ENCODE measurements at places on chromosomes 5 and 9.

- H3K36me3 ChIP-seq = no peaks in the 10 kb centered on the region
- peaks cover 13% of the 10 kb centered on the region for H3K4me1 ChIP-seq
- DNase-seq = no peak
Observed at GRCh38 chr9:3968891-3969290, 331.0 kb downstream of the GLIS3 start.

DNA sequence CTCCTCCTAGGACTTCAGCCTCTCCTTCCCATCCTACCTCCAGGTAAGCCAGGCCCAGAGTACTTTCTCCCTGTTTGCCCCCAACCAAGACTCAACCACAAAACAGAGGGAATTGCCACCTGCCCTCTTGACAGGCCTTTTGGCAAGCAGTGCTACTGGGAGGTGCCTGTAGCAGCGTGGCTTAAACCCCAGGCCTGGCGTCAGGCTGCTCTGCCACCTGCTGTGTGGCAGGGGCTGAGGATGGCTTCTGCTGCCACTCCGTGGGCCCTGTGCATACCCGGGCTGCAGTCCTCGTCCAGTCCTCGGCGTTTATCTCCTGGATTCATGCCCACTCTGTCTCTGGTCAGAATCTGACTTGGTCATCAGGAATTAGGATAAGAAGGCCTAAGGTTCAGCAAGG, 163.1 kb downstream of the PAX5 start:
- H3K27ac ChIP-seq = no peak overlapping the region
- H3K4me1 ChIP-seq = no peaks in the 10 kb centered on the region
- no peaks in the 10 kb centered on the region for H3K36me3 ChIP-seq
- H3K4me3 ChIP-seq = no peak overlapping the region

- no peaks in the 10 kb centered on the region for H3K4me1 ChIP-seq
- H3K27me3 ChIP-seq = peaks cover 29% of the 10 kb centered on the region
- no peaks in the 10 kb centered on the region for H3K36me3 ChIP-seq
Observed at GRCh38 chr5:140073296-140073695, 30.2 kb upstream of the NRG2 start.

DNA sequence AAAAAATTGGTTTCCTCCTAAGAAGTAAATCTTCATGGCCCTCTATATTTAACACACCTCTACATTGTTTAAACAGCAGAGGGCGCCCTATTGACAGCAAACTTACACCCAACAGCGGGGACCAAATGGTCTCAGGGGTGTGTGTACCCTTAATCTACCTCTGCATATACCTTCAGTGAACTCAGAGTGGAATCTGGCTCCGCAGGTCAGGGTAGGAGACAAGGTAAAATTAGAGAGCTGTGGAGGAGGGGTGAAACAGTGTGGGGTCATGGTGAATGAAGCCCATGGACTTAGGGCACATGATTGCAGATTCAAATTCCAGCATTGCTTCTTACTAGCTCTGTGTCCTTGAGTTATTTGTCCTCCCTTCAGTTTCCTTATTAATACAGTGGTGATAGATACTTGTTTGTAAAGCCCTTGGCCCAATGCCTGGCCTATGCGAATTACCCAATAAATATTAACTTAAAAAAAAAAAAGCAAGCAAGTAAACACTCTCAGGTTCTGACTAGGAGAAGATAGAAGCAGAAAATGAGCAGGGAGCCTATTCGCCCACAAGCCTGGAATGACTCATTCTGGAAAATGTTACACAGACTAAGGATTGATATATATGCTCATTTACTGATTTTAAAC, 122.9 kb downstream of the CAVIN4 start:
- H3K36me3 ChIP-seq = no peaks in the 10 kb centered on the region
- no peak overlapping the region for H3K4me3 ChIP-seq
- peaks cover 3% of the 10 kb centered on the region for H3K27me3 ChIP-seq

GRCh38 chr5:91340532-91340931, 42.6 kb downstream of the ARRDC3 start:
- H3K36me3 ChIP-seq = no peaks in the 10 kb centered on the region
- no peak overlapping the region for H3K27ac ChIP-seq
- no peak overlapping the region for H3K4me3 ChIP-seq
- no peaks in the 10 kb centered on the region for H3K4me1 ChIP-seq
- no peaks in the 10 kb centered on the region for H3K27me3 ChIP-seq

DNA sequence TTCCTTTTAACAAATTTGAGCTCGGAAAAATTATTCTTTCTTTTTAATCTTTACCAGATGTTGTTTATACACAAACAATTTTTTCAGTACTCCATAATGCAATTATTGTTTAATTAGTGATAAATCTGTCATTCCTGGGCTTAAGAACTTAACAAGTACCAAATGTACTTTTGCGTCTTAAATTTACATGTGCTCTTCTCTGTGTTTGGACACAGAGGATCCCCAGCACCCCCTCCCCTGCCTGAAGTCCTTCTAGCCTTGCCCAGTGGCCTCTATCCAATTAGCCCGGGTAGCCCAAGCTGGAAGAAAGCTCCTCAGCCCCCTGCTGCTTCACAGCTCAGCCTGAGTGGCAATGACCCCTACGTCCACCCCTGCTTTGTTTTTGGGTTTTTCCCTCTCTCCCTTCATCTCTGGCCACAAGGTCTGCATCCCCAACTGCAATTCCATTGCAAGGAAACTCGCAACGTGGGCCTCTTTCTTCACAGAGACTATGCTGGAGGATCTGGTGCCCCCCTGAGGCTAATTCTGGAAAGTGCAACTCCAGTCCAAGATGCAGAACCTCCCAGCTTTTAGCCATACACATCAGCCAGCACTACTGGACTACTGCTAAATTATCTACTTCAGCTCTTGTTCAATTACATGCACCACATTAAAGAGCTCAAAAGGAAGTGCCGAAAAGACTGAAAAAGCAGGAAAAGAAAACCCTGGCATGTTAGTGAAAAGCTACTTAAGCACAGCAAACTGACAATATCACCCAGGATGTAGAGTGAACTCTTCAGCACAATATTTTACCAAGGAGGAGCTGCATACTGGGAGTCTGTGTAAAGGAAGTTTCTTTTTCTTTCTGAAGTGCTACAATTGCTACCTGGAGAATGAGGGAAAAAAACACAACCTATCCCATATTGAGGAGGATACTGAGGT, 186.2 kb downstream of the FANCC start:
- no peaks in the 10 kb centered on the region for H3K27me3 ChIP-seq
- H3K4me3 ChIP-seq = no peak overlapping the region
- peaks cover 2% of the 10 kb centered on the region for H3K4me1 ChIP-seq
- DNase-seq = peak; percentile 64

- peaks cover 9% of the 10 kb centered on the region for H3K36me3 ChIP-seq
- peaks cover 37% of the 10 kb centered on the region for H3K4me1 ChIP-seq
- no peak for DNase-seq
- no peak overlapping the region for H3K4me3 ChIP-seq
Observed at GRCh38 chr5:116135344-116135743, 50.5 kb downstream of the COMMD10 start.

DNA sequence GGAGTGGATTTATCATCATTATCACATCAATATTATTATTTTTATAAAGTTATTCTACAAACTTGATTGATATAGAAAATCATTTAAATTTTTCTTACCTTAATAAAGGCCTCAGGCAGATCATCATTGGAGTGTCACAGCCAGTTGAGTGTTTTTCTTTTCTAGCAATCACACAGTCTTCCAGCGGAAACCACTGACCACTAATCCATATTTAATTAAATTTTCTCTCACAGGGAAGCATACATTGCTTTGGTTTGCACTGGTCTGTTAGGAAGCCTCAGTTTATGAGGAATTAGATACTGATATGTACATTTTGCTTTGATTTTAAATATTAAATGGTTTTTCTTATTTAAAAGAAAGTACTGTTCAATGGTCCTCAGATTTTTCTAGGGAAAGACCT, 6.7 kb downstream of the SPZ1 start:
- H3K27me3 ChIP-seq = peaks cover 3% of the 10 kb centered on the region
- no peaks in the 10 kb centered on the region for H3K36me3 ChIP-seq
- H3K27ac ChIP-seq = no peak overlapping the region
- no peaks in the 10 kb centered on the region for H3K4me1 ChIP-seq
- H3K4me3 ChIP-seq = no peak overlapping the region
- no peak for DNase-seq

- DNase-seq = no peak
- no peak overlapping the region for H3K27ac ChIP-seq
- H3K36me3 ChIP-seq = no peaks in the 10 kb centered on the region
- no peaks in the 10 kb centered on the region for H3K4me1 ChIP-seq
- H3K27me3 ChIP-seq = peaks cover 3% of the 10 kb centered on the region
Observed at GRCh38 chr5:123176224-123176937, 87.3 kb downstream of the PRDM6 start.

DNA sequence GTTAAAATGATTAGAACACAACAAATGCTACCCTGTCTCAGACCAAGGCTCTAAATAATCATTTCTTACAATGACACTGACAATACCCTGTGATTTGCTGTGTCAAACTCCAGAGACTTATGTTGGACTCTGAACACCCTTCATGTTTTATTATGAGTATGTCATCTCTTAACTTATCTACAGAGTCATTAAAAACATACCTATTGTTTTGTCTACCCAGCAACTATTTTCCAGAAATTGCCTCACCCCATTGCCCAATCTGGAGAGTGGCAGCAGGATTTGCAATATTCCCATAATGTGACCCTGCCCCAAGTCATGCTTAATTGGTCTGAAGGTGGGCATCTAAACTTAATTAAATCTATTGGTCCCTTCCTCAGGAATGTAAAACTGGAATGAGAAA, 23.0 kb upstream of the KIF2A start:
- DNase-seq = no peak
- H3K36me3 ChIP-seq = peaks cover 12% of the 10 kb centered on the region
- no peaks in the 10 kb centered on the region for H3K27me3 ChIP-seq
- H3K27ac ChIP-seq = no peak overlapping the region
- H3K4me1 ChIP-seq = peaks cover 58% of the 10 kb centered on the region

- DNase-seq = no peak
- peaks cover 86% of the 10 kb centered on the region for H3K27me3 ChIP-seq
- no peak overlapping the region for H3K4me3 ChIP-seq
- no peaks in the 10 kb centered on the region for H3K4me1 ChIP-seq
Observed at GRCh38 chr5:176693477-176693851, 46.2 kb downstream of the TSPAN17 start.

DNA sequence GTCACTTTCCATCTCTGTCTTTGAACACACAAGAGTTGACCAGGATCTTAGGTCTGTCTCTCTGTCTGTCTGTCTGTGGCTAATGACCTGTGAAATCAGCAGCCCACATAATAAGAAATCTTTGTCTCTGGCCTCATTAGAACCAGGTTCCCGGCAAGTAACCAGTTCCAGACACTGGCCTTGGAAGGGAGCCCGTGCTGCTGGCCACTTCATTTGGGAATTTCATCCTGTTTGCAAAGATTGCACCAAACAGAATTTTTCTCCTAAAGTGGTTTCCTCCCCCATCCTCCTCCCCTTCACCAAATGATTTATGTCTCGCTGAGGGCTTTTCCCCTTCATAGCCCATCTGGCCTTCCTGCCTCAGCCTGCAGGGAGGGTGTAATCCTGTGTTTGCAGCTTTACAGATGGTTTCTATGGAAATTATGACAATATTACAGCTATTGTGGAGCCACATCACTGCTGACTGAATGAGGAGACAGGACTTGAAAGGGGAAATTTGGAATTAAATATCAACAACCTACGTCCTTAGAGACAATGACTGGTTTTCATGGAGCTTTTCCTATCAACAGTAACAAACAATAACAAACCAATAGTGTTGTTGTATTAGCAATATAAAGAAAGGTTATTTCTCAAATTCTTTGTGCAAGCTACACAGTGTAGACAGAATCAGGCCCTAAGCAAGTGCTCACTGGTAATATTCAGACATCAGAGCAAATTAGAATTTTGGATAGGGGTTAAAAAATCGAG, 25.7 kb downstream of the DPYSL3 start:
- no peaks in the 10 kb centered on the region for H3K4me1 ChIP-seq
- peaks cover 16% of the 10 kb centered on the region for H3K27me3 ChIP-seq
- no peak overlapping the region for H3K27ac ChIP-seq
- no peak overlapping the region for H3K4me3 ChIP-seq

- H3K36me3 ChIP-seq = peaks cover 72% of the 10 kb centered on the region
- H3K27me3 ChIP-seq = no peaks in the 10 kb centered on the region
- no peak overlapping the region for H3K27ac ChIP-seq
- H3K4me3 ChIP-seq = no peak overlapping the region
- no peak for DNase-seq
- H3K4me1 ChIP-seq = no peaks in the 10 kb centered on the region
Observed at GRCh38 chr9:32456564-32456963, 69.4 kb downstream of the RIGI start.

DNA sequence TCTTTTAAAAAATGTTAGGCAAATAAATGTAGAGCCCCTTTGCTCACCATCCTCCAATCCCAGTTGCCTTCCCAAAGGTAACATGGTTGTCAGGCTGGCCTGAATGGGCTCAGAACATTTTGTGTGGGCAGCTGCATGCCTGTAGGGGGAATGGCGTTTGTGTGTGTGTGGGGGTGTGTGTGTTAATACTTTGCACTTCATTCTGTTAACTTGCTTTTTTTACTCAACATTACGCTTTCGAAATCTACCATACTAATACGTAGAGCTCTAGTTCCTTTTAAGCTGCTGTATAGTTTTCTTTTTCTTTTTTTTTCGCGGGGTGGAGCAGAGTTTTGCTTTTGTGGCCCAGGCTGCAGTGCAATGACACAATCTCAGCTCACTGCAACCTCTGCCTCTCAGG, 14.0 kb downstream of the MYOZ3 start:
- peaks cover 6% of the 10 kb centered on the region for H3K4me1 ChIP-seq
- no peaks in the 10 kb centered on the region for H3K36me3 ChIP-seq

GRCh38 chr5:180367991-180368390, 14.9 kb upstream of the GFPT2 start:
- H3K27ac ChIP-seq = no peak overlapping the region
- peaks cover 3% of the 10 kb centered on the region for H3K27me3 ChIP-seq
- H3K4me3 ChIP-seq = no peak overlapping the region
- peaks cover 2% of the 10 kb centered on the region for H3K4me1 ChIP-seq
- H3K36me3 ChIP-seq = no peaks in the 10 kb centered on the region
- no peak for DNase-seq

DNA sequence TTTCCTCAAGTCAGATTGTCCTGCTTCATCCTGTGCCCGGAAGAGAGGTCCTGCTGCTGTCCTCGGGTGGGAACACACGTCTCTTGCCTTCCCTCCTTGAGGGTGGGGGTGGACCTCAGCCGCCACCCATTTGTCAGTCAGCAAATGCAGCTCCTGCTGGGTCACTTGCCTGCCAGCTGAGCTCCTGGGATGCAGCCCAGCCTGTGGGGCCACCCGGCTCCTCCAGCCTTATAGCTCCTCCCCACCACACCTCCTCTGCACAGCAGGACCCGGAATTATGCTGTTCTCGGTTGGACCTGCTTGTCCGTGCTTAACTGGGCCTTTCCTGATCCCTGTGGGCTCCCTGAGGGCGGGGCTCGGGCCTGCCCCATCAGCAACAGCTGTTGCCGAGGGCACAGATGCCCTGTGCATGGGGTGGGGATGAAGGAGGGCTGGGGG, 52.7 kb downstream of the RXRA start:
- H3K27me3 ChIP-seq = peaks cover 3% of the 10 kb centered on the region
- no peak overlapping the region for H3K4me3 ChIP-seq

DNA sequence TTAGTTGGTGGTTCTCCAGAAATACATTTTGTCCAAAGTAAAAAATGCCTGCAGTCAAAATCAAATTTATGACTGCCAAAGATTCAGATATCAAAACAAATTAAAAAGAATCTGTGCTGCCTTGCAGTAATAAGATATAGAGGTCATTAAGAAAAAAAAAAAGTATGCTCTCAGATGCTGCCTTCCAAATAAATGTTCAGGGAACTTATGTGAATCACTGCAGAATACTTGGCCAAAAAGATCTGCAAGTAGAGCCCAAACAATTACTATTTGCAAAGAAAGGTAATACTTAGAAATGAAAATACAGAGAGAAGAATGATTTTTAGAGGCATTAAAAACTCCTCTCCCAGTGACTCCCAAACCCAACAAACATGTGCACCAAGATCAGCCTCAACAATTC, 52.4 kb downstream of the MRPS27 start:
- no peak for DNase-seq
- H3K27ac ChIP-seq = no peak overlapping the region
- peaks cover 8% of the 10 kb centered on the region for H3K4me1 ChIP-seq

Measured in activated T-cell treated with anti-CD3 and anti-CD28 coated beads, Interleukin-2, amount 50 U/mL, for 24 hours (primary cell).